Ascending aorta (tissue), 2 donors: ENCODE measurements at places on chromosomes 1 and 21. TPM values are rescaled to one million over a fixed set of nuclear protein-coding genes. Genes with fewer than 3 reads are reported as not detected.
A peak's percentile ranks its signal among the peaks of the same experiment; 100 is the strongest.

GRCh38 chr21:38741092-38741949, 64.4 kb upstream of the ETS2 start:
- H3K27ac ChIP-seq = no peak overlapping the region
- no peak for DNase-seq
- H3K36me3 ChIP-seq = no peaks in the 10 kb centered on the region
- H3K27me3 ChIP-seq = no peaks in the 10 kb centered on the region

The RIMKLA gene
- total RNA-seq = 2.7 TPM

GRCh38 chr1:89688607-89689006, 55.7 kb downstream of the LRRC8C start:
- no peaks in the 10 kb centered on the region for H3K36me3 ChIP-seq
- H3K27ac ChIP-seq = no peak overlapping the region
- no peaks in the 10 kb centered on the region for H3K4me1 ChIP-seq

The DAB1 gene
- total RNA-seq = not detected

The ACKR1 gene
- total RNA-seq = 642 TPM

GRCh38 chr1:98693385-98693784, 31.9 kb downstream of the SNX7 start:
- no peaks in the 10 kb centered on the region for H3K27me3 ChIP-seq
- no peak overlapping the region for H3K4me3 ChIP-seq
- H3K27ac ChIP-seq = no peak overlapping the region
- no peaks in the 10 kb centered on the region for H3K4me1 ChIP-seq
- H3K36me3 ChIP-seq = peaks cover 3% of the 10 kb centered on the region
- DNase-seq = no peak

DNA sequence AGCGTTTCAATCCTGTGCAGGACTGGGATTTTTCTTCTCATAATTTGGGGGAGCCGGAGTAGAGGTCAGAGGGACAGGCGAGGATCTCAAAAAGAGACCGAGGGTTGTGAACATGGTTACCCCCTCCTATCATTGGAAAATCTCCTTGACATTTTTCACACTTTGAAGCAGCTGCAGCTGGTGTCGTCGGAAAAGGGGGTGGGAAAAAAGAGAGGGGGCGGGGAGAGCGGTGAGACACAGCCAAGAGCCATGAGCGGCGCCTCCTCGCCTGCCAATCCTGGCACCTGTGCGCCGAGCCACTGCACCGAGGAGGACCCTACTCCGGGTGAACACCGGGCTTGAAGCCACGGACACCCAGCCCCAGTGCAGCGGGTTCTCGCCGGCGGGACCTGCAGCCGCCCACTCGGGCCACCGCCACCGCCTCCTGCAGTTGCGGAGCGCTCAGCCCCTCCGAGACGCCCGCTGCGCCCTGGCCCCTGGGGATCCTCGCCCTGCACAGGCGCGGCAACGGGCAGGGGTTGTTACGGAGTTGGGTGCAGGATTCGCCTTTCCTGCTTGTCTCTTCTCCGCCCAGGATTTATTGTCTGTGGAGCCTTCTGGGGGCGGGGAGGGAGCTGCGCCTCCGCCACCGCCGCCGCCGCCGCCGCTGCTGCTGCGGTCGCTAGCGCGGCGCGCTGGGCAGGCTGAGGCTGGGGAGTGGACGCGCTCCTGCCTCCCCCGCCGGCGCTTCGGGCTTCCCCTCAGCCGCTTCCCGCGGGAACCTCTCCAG, at the start of gene LRRC7:
Gene LRRC7 (plus strand): TSS at position 271 of the 769 bp plus-strand sequence. CDS start 718 bp downstream, outside the sequence.
- peaks cover 13% of the 10 kb centered on the region for H3K4me1 ChIP-seq
- H3K27me3 ChIP-seq = peaks cover 14% of the 10 kb centered on the region
- no peak for DNase-seq
- H3K36me3 ChIP-seq = no peaks in the 10 kb centered on the region
- no peak within 1 kb of the TSS for H3K27ac ChIP-seq

The PRAMEF11 gene
- total RNA-seq = not detected

GRCh38 chr1:231625975-231626534, 535 bp upstream of the DISC1 start:
- no peak for DNase-seq
- peak overlapping the region; percentile 14 for H3K27ac ChIP-seq
- no peaks in the 10 kb centered on the region for H3K27me3 ChIP-seq
- H3K4me1 ChIP-seq = peaks cover 3% of the 10 kb centered on the region

- H3K27ac ChIP-seq = no peak overlapping the region
- no peak overlapping the region for H3K4me3 ChIP-seq
- no peaks in the 10 kb centered on the region for H3K4me1 ChIP-seq
- no peaks in the 10 kb centered on the region for H3K27me3 ChIP-seq
Observed at GRCh38 chr1:17209430-17209829, 4.5 kb downstream of the PADI1 start.

The SEC16B gene
- 8.6 TPM for total RNA-seq

DNA sequence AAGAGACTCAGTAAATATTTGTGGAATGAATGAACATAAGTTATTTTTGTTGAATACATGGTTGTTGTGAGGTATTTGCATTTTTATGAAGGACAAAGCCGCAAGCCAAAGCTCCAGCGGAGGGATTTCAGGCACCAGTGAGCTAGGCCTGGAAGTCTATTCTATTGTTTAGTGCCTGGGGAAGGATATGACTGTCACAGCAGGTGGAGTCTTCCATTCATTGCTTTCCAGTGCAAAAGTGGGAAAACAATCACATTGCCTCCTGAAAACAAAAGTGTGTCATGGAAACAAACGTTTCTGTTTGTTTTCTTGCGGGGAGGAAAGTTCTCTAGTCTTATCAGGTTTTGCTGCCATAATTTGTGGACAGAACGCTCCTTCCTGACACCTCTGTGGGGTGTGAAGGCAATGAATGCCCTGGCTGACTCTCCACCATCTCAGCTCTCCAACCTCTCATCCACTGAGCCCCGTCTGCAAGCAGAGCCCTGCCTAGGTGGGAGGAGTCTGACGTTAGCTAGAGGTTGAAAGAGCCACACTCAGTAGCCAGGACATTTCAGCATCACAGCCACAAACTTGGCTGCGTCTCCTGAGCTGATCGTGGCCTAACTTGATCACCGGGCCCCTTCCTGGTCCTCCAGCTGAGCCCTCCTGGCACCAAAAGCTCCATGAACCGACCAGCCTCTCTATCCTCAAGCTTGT, 739.1 kb downstream of the MATN1 start:
- no peaks in the 10 kb centered on the region for H3K36me3 ChIP-seq
- no peaks in the 10 kb centered on the region for H3K27me3 ChIP-seq
- DNase-seq = no peak

DNA sequence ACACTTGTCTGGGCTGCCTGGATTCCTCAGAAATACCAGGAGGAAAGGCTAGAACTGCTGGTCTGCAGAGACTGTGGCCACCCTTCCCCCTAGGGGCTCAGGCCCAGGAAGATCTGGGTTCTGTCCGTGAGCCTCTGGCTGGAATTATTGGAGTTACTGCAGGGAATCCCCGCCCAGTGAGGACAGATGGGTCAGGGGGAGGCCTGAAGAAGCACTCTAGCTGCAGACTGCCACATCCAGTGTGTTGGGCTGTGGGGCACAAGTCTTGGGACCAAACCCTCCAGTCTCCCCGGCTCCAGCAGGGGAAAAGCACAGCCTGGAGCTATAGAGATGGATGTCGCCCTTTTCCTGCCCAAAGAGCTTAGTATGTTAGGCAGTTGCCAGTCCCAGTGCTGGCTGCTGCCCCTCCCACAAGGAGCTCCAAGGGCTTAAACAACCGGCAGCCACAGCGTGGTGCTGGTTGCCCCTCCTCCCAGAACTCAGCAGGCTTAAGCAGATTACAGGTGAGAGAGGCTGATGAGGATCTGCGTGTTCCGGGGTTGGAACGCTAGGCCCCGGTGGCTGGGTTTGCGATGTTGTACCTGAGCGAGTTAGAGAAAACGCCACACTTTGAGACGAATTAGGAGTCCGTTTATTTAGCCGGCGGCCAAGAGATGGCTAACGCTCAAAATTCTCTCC, 255.5 kb upstream of the LRRC7 start:
- DNase-seq = no peak
- no peak overlapping the region for H3K4me3 ChIP-seq
- H3K27me3 ChIP-seq = no peaks in the 10 kb centered on the region
- H3K36me3 ChIP-seq = no peaks in the 10 kb centered on the region
- no peaks in the 10 kb centered on the region for H3K4me1 ChIP-seq

DNA sequence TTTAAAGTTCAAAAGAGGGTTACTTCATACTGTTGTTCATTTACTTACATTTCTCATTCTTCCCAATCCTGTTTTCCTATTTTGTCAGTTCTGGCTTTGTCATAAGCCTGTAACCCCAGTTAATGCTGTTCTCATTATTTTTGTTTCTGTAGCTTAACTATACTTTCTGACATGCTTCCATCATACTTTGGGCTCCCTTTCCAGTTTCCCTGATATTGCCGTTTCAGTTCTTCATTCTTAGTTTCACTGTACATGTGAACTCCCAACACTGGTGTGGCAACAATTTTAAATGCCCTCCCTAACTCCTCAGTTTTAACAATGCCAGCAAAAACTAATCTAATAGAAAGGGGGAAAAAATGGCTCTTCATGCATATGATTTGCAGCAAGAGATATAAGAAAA, 456.7 kb downstream of the LMO4 start:
- no peaks in the 10 kb centered on the region for H3K4me1 ChIP-seq
- no peak overlapping the region for H3K27ac ChIP-seq
- DNase-seq = no peak
- no peak overlapping the region for H3K4me3 ChIP-seq
- no peaks in the 10 kb centered on the region for H3K36me3 ChIP-seq
- no peaks in the 10 kb centered on the region for H3K27me3 ChIP-seq

GRCh38 chr1:150362721-150363425, 1.1 kb upstream of the RPRD2 start:
- H3K4me3 ChIP-seq = peak overlapping the region; percentile 80
- no peaks in the 10 kb centered on the region for H3K36me3 ChIP-seq
- H3K27ac ChIP-seq = peak overlapping the region; percentile 94
- no peaks in the 10 kb centered on the region for H3K27me3 ChIP-seq

DNA sequence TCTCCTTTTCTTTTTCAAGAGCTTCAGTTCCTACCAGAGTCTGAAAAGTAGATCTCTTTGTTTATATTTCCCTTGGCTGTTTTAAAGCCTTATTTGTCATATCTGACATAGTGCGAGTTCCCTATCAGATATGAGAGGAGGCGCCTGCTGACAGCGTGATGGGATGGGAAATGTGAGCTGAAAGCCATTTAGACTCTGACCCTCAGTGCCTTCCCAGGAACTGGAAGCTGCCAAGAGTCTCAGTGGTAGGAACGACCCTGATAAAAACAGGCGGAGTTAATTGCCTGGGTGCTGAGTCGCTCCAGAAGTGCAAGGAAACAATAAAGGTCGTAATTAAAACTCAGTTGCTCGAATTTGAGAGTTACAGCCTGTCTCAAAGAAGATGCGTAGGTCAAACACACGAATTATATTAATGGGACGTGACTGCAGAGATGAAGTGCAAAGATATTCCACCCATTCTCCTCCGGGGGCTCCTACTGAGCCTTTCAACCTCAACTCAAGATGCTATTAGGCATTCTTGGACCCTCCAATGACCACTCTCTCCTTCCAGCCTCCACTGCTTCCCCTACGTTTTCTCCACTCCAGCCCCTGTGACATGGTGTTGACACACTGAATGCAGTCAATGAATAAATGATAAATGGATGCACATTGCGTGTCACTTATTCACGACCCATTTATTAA, 84.6 kb downstream of the KAZN start:
- no peak for DNase-seq
- H3K27me3 ChIP-seq = no peaks in the 10 kb centered on the region
- H3K27ac ChIP-seq = no peak overlapping the region
- no peaks in the 10 kb centered on the region for H3K4me1 ChIP-seq

GRCh38 chr1:30335997-30336390, 387.4 kb downstream of the MATN1 start:
- H3K27me3 ChIP-seq = no peaks in the 10 kb centered on the region
- H3K4me3 ChIP-seq = no peak overlapping the region
- no peaks in the 10 kb centered on the region for H3K4me1 ChIP-seq
- peak; percentile 25 for DNase-seq

DNA sequence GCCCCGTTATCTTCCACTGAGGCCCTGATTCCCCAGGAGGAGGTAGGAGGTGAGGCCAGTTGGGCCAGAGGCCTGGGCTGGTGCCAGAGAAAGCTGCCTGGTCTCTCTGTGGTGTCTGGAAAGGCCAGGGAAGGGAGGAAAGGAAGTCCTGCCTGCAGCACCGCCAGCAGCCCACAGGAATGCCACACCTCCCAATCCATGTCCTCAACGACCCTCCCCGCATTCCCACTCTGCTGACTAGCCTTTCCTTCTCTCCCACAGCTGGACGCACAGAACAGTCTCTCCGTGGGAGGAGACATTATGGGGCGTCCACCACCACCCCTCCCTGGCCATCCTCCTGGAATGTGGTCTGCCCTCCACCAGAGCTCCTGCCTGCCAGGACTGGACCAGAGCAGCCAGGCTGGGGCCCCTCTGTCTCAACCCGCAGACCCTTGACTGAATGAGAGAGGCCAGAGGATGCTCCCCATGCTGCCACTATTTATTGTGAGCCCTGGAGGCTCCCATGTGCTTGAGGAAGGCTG, 18.0 kb downstream of the CSF1 start:
- H3K27me3 ChIP-seq = no peaks in the 10 kb centered on the region
- H3K27ac ChIP-seq = peak overlapping the region; percentile 89
- H3K4me1 ChIP-seq = peaks cover 14% of the 10 kb centered on the region
- no peak for DNase-seq

The OR2T33 gene
- total RNA-seq = not detected

DNA sequence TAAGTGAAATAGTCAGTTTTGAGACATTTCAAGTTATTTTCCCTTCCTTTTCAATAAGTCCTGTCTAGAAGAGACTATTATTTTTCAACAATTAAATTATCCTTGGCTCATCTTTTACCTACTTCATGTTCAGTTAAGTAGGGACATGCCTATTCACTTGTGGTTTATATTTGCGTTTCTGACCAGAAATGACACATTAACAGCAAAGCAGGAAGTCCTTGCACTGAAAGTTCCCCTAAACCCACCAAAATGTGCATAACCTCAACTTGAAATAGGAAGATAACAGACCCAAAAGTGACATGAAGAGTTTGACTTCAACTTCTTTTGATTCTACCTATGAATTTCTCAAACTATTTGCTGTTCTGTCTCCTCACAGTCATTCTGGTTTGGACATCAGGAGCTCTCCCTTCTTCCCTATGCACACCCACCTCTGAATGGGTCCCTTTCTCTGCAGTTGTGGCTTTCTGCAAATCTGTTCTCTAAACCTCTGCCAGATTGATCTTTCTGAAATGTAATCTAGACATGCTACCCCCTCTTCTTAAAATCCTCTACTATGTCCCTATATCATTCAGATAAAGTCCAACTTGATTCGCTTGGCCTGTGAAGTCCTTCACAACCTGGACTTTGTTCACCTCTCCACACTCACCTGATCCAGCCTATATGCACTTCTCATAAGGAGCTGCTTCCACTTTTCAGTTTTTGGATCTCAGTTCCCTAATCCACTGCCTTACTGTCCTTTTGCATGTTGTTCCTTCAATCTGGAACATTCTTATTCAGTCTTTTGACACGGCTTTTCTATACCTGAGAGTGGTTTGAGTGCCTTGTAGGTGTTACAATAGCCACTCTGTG, 661.5 kb upstream of the ADGRL4 start:
- DNase-seq = no peak
- H3K27me3 ChIP-seq = no peaks in the 10 kb centered on the region
- H3K27ac ChIP-seq = no peak overlapping the region
- H3K36me3 ChIP-seq = no peaks in the 10 kb centered on the region
- no peak overlapping the region for H3K4me3 ChIP-seq
- H3K4me1 ChIP-seq = no peaks in the 10 kb centered on the region
